Pancreas (tissue), 10 donors: ENCODE measurements at places on chromosomes 6 and 20. TPM values are rescaled to one million over a fixed set of nuclear protein-coding genes. Genes with fewer than 3 reads are reported as not detected.

DNA sequence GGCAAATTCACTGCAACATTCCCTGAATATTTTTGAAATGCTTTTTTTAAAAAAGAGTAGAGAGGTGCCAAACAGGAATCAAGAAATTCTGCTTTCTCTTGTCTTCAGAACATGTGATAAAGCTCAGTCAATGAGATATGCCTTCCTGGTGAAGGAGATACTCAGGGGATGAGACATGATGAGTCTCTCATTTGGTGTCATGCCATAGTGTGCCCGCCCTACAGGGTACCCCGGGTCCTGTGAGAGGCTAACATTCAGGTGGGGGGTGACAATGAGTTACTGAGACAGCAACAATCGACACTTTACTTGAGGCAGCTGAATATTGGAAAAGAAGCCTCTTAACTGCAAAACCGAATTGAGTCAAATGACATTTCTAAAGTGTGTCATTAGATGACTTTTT is 6.7 kb downstream of the CCR6 start:
- H3K27me3 ChIP-seq: no peaks in the 10 kb centered on the region
- H3K4me1 ChIP-seq: no peaks in the 10 kb centered on the region
- H3K36me3 ChIP-seq: no peaks in the 10 kb centered on the region
- H3K27ac ChIP-seq: no peak overlapping the region
- H3K4me3 ChIP-seq: no peak overlapping the region

- no peaks in the 10 kb centered on the region for H3K27me3 ChIP-seq
- no peak for DNase-seq
- H3K27ac ChIP-seq: no peak overlapping the region
- H3K4me3 ChIP-seq: no peak overlapping the region
Observed at GRCh38 chr6:112362027-112362795, 15.1 kb downstream of the RFPL4B start.

GRCh38 chr6:124131259-124131658 is 327.6 kb downstream of the NKAIN2 start:
- H3K36me3 ChIP-seq: no peaks in the 10 kb centered on the region
- H3K27me3 ChIP-seq: no peaks in the 10 kb centered on the region
- H3K27ac ChIP-seq: no peak overlapping the region
- no peak overlapping the region for H3K4me3 ChIP-seq
- no peak for DNase-seq

GRCh38 chr6:158040804-158041347 is 59.2 kb downstream of the SYNJ2 start:
- no peak overlapping the region for H3K4me3 ChIP-seq
- DNase-seq: no peak
- no peaks in the 10 kb centered on the region for H3K36me3 ChIP-seq
- no peaks in the 10 kb centered on the region for H3K27me3 ChIP-seq
- H3K4me1 ChIP-seq: no peaks in the 10 kb centered on the region

- H3K4me1 ChIP-seq: no peaks in the 10 kb centered on the region
- no peaks in the 10 kb centered on the region for H3K27me3 ChIP-seq
- H3K27ac ChIP-seq: no peak overlapping the region
- no peaks in the 10 kb centered on the region for H3K36me3 ChIP-seq
- DNase-seq: no peak
Observed at GRCh38 chr6:95690328-95690727, 113.0 kb downstream of the MANEA start.

LY6G5C gene
- 1.7 TPM for total RNA-seq

SLC22A3 gene
- 0.04 TPM for total RNA-seq

GRCh38 chr20:62741191-62741691 is 32.6 kb downstream of the NTSR1 start:
- no peaks in the 10 kb centered on the region for H3K27me3 ChIP-seq
- H3K36me3 ChIP-seq: no peaks in the 10 kb centered on the region
- no peak overlapping the region for H3K27ac ChIP-seq
- no peak overlapping the region for H3K4me3 ChIP-seq
- no peaks in the 10 kb centered on the region for H3K4me1 ChIP-seq

DNA sequence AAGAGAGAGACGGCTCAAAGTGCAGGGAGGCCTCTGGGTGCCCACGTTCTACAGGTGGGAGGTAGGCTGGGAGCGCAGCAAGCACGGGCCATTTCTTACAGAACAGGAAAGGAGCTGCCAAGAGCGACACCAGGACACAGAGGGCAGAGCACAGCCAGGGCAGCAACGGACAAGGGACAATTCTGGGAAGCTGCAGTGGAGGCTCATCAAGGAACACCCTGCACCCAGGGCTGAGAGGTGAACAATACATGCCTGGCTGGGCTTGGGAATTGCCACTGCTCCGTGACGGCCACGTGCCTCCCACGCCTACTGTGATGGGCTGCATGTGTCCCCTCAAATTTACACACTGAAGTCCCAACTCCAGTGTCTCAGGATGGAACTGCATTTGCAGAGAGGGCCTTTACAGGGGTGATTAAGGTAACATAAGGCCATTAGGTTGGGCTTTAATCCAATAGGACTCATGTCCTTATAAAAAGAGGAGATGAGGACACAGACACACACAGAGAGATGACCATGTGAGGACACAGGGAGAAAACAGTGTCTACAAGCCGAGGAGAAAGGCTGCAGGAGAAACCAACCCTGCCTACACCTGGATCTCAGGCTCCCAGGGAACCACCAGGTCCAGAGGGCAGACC is 13.6 kb downstream of the SERPINB6 start:
- H3K4me1 ChIP-seq: peaks cover 33% of the 10 kb centered on the region
- no peak overlapping the region for H3K27ac ChIP-seq
- no peaks in the 10 kb centered on the region for H3K27me3 ChIP-seq
- H3K36me3 ChIP-seq: peaks cover 19% of the 10 kb centered on the region
- H3K4me3 ChIP-seq: no peak overlapping the region
